ENCODE measurements at places on chromosomes 16 and 17.

- DNase-seq, result no peak
Observed at GRCh38 chr16:70481929-70482536, 27.6 kb downstream of the FCSK start.

- no peak for DNase-seq
Observed at GRCh38 chr16:52439171-52439701, 107.7 kb downstream of the TOX3 start.

DNA sequence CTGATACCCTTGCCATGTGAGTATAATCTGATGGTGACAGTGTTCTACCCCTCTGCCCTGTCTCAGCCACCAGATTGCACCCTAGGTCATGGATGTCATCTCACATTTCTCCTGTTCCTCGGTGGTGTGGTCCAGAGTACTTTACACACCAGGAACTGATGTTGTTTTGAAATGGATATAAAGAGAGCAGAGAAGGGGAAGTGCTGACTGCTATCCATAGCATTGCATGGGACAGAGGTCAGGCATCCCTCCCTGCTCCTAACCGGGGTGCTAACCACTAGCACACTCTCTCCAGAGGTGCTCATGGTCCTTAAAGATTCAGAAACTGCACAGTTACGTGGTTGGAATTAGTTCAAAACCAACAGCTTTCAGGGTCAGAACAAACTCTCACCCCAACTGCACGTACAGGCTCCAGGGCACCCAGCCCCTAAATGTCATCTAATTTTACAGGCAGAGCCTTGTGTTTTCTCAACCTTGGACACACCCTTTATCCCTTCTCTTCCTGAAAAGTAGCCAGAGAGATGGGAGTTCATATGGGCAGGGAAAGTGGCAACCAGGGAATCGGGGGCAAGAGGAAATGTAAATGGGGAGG lies 16.3 kb downstream of the TTLL6 start:
- DNase-seq, result no peak

GRCh38 chr16:8721336-8722024 lies 47.1 kb downstream of the ABAT start:
- DNase-seq, result no peak

DNA sequence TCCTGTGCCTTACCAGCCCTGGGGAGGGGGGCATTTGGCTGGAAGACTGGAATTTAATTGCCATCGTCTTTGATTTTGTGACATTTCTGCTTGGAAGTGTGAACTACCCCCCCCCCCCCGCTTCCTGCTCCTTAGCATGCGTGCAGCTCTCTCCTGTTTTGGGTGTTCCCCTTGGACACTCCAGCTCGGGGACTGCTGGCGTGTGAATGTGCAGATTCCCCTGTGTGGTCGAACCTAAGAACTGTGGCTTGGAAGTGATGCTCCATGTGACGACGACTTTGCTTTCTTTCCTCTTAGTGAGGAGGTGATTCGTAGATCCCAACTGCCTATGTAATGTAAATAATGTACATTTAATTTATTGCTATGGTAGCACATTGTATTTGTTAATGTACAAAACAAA lies 26.1 kb downstream of the OR1D5 start:
- DNase-seq, result no peak

DNA sequence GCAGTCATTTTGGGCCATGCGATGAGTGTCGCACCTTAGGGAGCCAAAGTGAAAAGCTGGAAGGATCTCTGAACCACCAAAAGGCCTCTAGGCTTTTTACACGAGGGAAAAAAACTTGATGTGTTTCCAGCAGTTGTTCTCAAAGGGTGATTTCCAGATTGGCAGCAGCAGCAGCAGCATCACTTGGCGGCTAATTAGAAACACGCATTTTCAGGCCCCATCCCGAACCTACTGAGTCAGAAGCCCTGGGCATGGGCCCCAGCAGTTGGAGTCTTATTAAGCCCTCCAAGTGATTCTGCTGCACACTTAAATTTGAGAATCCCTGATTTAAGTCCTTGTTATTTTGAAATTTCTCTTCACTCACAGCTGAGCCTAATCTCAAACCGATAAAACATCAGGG lies 25.3 kb upstream of the PYY start:
- DNase-seq, result no peak

DNA sequence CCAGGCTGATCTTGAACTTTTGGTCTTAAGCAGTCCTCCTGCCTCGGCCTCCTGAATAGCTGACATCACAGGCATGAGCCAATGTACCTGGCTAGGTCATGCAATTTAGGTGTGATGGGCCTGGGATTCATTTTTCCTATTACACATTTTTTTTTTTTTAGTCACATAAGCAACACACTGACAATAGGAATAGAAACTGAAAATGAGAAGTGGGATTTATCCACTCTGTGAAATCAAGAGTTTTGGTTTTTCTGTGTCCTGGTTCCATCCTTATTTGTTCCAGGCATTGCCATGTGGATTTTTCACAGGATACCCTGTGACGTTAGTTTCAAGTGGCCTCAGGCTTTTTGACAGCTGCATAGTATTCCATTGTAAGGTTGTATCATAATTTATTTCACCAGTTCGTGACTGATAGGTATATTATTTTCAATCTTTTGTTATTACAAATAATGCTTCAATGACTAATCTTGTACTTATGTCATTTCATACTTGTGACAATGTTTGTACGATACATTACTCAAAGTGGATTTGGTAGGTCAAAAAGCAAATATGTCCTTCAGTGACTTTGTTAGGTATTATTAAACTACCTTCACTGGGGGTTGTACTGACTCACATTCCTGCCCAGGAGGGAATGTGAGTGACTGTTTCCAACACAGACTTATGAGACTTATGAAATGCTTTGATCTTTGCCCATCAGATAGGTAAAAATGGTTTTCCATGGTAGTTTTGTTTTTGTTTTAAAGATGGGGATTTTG lies 10.6 kb downstream of the ADCY7 start:
- DNase-seq, result no peak

DNA sequence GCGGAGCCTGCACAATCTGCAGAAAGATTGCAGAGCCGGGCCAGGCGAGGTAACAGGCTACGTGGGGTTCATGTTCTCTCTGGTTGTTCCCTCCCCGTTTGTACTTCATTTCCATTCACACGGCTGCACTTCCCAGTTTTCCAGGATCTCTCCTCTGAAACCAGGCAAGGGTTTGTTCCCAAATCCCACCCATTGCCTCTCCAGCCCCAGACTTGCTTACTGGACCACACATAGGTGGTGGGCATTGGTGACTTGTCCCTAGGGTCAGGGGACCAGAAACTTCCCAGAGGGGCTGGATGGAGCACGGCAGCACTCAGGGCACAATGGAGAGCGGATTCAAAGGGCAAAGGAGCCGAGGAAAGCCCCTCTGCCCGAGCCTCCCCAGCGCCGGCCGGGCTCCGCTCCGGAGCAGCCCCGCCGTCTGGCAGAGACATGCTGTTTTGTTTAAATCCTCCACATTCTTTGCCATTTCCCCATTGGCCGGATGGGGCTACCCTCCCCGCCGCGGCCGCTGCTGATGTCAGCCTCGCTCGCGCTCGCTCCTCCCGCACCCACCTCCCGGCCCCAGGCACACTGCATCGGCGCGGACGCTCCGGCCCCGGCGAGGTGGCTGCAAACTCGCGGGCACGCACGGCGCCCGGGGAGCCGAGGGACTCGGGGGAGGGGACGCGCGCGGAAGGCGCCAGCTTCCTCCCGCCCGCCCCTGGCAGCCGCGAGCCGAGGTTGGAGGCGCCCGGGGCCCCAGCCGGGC lies at the start of gene PITPNC1:
PITPNC1 (plus strand) TSS at position 545 of the 751 bp plus-strand sequence.
- DNase-seq, result peak; percentile 81

GRCh38 chr17:44049294-44050060 lies 17.0 kb downstream of the LSM12 start:
- no peak for DNase-seq

DNA sequence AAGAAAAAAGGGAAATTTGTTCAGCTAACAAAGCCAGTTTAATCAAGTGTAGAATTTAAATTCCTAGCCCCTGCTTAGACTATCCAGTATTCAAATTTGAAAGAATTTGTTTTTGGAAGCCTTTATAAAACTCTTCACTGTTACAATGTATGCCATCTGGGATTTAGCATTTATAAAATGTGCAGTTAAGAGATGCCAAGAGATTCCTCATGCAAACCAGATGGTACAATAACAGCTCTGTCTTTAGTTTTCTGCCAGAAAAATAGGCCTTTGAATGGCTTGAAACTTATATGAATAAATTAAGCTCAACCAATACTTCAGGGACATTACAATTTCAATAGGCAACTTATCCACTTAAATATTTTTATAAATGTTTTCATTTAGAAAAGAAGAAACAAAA lies 6.8 kb upstream of the ANKS4B start:
- no peak for DNase-seq

DNA sequence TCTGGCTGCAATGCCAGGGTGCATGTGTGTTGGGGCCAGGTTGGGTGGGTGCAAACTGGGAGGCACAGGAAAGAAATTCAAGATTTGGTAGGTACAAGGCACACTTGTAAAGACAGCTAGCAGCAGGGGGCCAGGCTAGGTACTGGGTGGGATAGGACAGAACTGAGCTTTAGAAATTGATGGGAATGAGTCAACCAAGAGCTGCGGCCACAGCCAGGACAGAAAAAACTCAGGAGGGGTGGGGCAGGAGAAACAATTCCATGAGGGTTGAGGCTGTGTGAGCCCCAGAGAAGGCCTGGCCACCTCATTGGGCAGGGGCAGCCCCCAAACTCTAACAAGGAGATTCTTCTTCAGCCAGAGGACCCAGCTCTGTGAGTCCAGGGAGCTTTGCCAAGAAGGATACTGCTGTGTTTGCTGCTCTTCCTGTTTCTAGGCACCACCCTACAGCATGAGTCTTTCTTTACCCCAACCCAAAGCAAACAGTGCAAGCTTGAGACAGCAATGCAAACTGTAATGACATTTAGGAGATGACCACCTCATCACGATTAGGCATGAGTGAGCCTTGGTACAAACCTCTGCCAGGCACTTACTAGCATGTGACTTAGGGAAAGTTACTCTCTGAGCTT lies 21.3 kb upstream of the CCDC182 start:
- DNase-seq, result no peak

DNA sequence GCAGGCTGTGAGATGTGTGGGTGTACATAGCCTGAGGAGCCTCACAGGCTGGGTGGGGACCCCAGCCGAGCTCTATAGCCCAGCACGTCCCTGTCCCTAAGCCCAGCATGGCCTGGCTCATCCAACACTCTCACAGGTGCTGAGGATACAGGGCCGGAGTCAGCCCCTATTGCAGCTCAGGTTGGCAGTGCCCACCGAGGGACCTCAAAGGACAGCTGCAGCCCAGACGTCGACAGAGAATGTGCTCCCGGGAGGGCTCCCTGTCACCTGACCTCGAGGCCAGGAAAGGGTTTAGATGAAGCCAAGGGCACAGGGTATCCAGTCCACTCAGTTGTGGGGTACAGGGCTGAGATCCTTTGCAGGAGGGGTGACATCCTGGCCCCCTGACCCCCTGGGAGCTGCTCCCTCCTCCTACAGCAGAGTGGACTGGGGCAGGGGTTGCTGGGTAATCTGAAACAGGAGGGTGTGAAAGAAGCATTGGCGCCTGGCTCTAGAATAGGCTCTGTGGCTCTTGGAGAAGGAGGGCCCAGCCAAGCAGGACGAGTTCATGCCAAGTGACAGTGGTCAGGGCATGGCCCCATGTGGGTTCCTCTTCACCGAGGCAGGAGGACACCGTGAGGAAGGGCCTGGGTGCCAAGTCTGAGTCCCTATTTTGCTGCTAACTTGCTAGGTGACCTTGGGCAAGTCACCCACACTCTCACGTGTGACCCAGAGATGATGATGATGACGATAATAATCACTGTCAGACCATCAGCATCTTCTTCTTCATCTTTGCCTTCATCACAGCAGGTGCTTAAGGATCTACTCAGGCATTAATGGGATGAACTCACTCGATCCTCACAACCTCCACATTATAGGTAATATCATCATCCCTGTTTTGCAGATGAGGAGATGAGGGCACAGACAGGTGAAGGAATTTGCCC lies 68.0 kb downstream of the RMI2 start:
- DNase-seq, result no peak

- no peak for DNase-seq
Observed at GRCh38 chr16:65659758-65660157, 537.9 kb upstream of the CDH11 start.

- DNase-seq, result no peak
Observed at GRCh38 chr16:70778901-70779309, 22.1 kb downstream of the VAC14 start.

GRCh38 chr16:86398201-86398600 lies 112.1 kb upstream of the FOXF1 start:
- DNase-seq, result no peak

DNA sequence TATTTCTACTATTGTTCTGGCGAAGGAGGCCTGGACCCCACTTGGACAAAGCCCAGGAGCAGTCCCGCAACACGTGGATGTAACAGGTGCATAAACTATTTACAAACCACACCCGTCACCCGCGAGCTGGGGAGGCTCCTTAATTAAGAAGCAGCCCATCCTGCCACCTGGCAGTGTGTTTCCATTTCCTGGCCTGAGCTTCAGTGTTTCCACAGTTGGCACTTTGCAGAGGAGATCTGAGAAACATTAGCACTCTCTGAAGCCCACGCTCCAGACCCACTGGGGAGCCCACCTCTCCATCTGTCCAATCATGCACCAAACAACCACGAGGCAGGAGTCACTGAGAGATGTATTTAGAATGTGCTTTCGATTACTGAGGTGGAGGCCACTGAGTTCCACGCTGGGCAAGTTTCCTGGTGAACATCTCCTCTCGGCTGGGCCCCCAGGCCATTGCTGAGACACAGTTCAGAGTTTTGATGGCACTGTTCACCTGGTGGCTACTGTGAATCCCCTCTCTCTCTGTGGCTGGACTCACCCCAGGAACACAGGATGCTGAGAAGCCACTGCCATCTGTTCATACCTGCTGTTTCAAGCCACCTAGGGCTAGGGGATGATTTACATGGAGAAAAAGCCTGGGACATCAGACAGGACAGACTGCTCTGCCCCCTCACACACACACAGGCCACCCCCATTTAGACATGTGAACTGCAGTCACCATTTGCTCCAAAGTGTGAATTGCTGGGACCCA lies 129.1 kb downstream of the AIPL1 start:
- no peak for DNase-seq

- DNase-seq, result no peak
Observed at GRCh38 chr17:39660397-39661385, 4.5 kb upstream of the TCAP start.

- no peak for DNase-seq
Observed at GRCh38 chr16:49556606-49557446, 183.2 kb downstream of the C16orf78 start.

GRCh38 chr17:1592751-1593629 lies 30.4 kb upstream of the PITPNA start:
- no peak for DNase-seq

GRCh38 chr17:64005734-64006167 lies 7.6 kb downstream of the PRR29 start:
- DNase-seq, result no peak

DNA sequence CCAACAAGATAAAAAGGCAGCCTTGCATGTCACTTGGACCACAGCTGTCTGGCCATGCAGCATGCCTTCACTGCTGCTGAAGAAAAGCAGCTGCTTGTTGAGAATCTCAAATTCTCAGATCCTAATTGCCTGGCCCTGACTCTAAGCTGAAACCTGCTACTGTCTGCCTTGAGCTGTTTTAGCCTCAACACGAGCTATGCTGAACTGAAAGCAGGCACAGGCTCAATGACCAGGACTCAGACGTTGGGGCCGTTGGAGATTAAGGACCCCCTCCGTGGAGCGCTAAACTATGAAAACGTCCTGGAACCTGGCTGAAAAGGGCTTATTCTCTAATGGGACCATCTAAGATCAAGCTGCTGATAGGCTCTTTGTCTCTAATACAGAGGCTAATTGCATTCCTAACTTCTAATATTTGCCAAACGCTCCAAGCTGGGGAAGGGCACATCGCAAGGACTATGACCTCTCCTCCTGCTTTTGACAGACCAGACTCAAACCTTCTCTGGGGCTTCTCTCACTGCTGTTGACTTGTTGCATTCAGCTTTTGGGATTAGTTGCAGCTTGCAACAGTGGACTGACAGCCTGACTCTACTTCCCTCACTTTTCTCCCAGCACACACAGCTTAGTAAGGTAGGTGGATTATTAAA lies 4.6 kb upstream of the PLK1 start:
- DNase-seq, result no peak

Data from stimulated activated CD4-positive, alpha-beta T cell treated with anti-CD3 and anti-CD28 coated beads, Interleukin-12 subunit alpha, Interleukin-12 subunit beta, amount 100 ng/mL, for 4 hours (primary cell).